ENCODE measurements at places on chromosomes 7 and 10.

DNA sequence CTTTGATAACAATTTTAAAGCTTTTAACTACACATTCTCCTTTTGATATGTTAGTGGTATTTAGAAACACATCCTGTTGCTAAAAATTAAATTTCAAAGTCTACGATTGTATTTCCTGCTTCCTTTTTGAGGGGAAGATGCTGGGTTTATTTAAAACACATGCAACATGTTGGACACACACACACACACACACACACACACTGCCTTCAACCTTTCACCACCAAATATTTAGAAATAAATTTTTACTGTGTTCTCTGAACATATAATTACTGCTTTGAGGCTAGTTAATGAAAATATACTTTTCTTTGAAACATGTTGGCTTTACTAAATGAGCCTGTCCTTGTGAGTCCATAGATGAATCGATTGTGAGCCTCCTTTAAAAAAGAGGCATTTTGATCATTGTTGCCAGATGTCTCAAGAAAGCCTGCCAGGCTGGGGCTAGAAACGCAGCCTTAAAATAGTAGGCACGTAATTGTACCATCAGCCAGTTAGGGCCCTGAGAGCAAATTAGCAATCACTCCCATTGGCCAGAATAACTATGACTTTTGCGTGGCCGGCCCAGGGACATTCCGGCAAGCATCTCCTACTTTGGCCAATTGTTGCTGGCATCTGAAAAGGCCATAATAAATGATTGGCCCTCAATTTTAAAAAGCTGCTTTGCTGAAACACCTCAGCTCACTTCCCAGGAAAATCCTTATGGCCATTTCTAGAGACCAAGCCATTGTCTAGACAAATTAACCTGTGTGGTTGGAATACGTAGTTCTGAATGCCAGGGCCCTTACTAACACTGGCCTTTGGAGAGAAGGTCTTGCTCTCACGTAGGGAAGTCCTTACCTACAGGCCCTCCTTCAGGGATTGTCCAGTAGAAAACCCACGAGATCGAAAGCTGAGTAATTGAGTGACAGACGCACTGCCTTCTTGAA is 9.9 kb upstream of the TEX36 start:
- DNase-seq, result no peak

DNA sequence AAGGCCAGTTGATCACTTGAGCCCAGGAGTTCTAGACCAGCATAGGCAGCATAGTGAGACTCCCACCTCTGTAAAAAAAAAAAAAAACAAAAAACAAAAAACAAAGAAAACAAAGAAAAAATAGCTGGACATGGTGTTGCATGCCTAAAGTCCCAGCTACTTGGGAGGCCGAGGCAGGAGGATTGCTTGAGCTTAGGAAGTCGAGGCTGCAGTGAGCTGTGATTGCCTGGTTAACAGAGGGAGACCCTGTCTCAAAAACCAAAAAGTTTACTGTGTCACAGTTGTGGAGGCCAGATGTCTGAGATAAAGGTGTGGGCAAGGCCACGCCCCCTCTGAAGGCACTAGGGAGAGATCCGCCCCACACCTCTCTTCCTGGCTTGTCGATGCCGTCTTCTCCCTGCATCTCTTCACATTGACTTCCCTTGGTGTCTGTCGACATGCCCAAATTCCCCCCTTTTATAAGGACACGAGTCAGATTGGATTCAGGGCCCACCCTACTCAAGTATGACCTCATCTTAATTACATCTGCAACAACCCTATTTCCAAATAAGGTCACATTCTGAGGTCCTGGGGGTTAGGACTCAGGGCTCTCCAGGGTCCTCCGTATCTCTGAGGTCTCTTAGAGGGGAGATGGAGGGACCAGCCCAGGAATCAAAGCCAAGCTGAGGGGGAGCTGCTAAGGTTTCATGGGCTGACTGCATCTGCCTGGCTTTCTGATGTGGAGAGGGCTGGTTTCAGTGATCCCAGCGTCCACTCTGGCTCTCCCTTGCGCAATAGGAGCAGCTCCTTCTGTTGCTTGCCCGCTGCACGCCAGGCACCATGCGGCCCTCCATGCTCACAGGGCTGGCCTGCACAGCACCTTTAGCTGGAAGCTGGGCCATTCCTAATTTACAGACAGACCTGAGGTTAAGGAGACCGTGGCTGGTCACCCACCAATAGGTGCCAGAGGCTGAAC is 23.1 kb downstream of the AGAP3 start:
- no peak for DNase-seq

DNA sequence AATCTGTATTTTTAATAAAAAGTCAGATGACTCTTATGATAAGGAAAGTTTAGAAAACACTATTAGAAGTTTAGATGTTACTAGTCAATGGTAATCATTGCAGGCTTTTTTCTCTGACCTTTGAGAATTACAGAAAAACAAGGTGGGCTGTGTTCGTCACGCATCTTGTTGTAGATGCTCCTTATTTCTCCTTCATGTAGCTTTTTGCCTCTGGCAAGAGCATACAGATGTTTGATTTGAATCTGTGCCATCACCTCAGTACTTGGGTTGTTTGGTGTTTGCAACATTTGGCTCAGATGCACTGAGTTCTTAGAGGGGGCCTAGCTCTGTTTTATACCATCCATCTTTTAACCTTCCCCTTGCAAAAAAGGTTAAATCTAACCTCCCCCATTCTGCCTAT is 11.5 kb downstream of the TAS2R16 start:
- DNase-seq, result no peak

- DNase-seq, result no peak
Observed at GRCh38 chr10:68792115-68792514, 35.2 kb upstream of the STOX1 start.

- no peak for DNase-seq
Observed at GRCh38 chr10:60107308-60107976, 201.1 kb upstream of the CCDC6 start.

DNA sequence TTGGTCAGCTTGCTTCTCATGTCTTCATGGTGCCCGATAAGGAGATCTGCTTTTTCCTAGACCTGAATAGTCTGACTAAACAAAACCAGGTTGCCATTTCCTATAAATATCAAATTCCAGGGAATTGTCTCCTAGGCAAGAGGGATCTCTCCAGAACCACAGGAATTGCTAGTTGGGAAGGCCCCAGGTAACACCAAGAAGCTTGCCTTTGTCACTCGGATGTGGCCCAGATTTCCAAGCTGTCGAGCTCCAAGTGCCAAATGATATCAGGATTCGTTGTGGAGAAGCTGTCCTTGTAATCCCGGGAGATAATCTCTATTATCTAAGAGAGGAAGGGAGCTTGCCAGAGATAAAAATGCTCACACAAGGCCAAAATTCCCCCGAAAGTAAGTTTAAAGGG is 1288.5 kb upstream of the AUTS2 start:
- DNase-seq, result no peak

GRCh38 chr7:41298409-41298808 is 404.5 kb downstream of the INHBA start:
- DNase-seq, result no peak

DNA sequence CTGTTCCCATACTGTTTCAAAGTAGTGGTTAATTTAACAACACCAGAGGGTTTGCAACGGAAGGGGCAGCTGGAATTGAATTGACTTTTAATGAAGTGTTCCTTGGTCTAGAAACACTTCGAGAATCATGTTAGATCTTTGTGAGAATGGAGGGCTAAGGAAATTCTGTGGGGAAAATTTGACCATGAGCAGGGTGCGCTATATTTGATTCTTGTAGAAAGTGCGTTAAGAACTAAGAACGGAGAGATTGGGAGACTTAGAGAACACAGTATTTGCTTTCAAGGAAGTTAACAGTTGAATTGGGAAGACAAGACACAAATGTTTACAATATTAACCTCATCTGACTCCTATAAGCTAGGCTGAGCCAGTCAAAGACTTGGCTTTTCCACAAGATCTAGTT is 1.2 kb downstream of the ZNF212 start:
- no peak for DNase-seq

DNA sequence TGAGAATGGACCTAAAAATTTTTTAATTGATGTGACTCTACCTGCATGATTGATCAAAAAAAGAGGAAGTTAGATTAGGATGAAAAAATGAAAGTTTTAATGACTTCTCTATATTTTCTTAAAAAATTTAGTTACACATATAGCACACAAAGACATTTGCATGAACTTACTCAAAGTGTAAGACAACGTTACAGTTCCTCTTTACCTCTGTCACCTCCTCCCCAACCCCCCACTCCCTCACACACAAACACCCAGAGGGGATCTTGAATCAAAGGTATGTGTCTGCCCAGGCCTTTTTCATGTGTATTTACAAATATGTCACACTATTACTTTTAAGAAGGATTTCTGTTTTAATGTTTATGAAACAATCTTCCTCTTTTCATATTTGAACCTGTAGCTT is 20.6 kb upstream of the CDCA7L start:
- no peak for DNase-seq

DNA sequence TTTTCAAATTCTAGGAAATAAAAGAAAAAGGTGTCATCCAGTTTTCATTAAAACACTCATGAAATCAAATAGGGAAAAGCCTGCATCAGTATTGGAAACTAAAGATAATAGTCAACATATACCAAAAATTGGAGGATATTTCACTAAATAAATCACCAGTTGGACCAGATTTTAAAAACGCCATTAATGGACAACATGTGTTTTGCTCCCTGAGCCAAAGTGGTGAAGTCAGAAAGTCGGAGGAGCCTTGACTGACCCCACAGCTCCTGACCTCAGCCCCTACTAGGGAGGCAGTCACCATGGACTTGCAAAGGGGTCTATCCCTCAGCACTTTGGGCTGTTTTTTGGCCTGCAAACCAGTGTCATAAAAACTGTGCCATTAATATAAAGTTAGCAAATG is 98.3 kb upstream of the SEC61G start:
- DNase-seq, result no peak

DNA sequence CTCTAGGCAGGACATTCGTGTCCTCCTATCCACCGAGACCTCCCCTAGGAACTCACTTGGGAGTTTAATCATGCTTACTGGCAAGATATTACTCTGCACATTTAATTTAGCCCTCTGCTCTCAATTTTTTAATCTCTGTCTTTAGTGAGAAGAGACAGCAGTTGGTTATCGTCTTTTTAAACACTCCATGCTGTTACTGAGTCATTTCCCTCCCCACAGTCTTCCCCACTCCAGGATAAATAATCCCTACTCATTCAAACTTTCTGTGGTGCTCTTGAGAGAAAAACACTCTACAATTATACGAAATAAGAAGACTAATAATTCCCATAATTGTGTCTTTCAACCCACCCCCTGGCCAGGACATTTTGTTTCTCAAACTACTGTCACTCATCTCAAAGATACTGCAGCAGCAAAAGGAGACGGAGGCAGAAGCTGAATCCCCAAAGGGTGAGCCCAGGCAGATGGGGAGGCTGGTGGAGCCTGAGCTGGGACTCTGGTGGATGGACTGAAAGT is 84.2 kb downstream of the ANK3 start:
- DNase-seq, result no peak

DNA sequence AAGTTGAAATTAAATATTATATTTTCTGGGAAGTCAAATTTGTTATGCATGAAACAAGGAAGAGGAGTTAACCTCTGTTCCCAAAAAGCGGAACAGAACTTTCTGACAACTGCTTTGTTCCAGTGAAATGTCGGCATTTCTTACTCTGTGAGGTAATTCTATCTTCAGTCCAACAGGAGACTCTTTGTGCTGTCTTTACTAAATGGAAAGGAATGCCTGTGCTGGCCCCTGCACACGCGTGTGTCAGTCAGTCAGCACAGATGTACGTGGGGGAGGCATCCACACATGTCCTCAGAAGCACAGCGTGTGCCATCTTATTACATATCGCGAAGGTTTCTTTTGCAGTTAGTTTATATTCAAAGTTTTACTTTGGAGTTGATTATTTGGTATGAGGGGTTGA is 37.5 kb downstream of the NET1 start:
- no peak for DNase-seq

- DNase-seq, result no peak
Observed at GRCh38 chr7:18520450-18521235, 25.1 kb downstream of the HDAC9 start.

GRCh38 chr7:110157631-110158362 is 933.1 kb upstream of the LRRN3 start:
- DNase-seq, result no peak

DNA sequence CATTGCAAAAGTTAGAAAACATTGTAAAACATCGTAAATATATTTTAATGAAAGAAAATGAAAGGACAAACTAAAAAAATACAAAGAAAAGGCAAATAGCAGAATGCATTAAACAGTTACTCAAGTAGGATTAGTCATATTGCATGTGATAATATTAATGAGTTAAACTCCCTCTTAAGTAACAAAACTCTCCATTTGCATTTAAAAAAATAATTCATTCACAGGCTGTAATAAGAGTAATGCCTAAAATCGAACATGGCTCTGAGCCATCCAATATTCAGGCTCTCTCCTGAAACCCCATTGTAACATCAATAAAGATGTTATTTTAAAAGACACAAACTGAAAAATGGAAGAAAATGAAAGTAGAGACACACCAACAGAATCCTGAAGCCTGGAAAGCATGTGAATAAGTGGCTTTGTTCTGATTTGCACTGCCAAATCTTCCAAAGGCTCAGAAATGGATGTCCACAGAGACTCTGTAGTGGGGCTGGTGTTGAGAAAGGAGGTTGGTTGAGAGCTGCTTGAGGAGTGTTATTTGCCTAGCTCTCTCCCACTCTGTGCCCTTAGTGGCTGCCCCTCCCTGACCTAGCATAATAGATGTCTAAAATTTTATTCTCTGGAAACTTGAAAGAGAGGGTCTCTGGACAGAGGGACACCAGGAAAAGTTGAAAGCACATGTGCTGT is 268.3 kb upstream of the MEOX2 start:
- no peak for DNase-seq

DNA sequence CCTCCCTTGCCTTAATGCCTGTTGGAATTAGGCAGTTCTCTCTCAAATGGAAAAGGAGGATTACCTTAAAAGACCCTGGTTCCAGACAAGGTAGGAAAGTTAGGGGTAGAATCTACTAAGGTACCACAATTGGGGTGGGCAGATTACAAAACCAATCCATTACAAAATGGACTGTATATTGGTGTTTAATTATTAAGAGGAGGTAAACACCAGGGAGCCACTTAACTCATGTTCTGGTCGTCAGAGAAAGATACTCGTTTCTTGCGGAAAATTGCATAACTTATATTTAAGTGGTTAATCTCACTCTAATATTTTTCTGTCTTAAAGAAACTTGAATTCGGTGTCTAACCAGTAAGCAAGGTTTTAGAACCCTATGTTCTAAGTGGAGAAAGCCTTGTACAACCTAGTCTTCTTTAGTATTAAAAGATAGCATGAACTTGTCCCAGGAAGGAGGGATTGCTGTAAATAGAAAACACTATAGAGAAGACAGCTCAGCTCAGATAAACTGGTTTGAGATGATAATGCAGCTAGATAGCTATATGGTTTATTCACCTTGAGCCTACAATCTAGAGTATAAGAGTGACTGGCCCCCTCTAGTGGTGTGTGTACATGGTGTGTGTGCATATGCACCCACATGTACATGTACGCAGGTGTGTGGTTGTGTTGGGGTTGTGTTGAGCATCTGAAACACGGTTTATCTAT is 58.0 kb upstream of the STRIP2 start:
- peak; percentile 34 for DNase-seq

DNA sequence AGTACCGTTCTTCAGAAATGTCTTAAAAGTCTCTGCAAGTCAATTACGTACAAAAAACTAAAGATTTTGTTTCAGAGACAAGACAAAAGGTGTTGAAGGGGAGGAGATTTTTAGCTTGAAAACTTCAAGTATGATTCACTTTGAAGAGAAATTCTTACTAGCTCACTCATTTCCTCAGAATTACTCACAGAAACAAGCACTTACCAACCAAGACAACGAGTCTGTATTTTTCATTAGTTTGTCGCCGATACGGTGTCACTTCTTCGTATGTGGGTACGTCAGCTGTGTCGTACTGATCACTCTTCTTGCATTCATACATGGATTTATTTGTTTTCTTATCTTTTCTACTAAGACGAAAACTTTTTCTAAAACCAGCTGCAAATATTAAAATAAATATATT is 90.6 kb upstream of the ODAD2 start:
- DNase-seq, result no peak
